Left ventricle myocardium superior (tissue), 1 donor: ENCODE measurements at places on chromosomes 2 and 18. TPM values are rescaled to one million over a fixed set of nuclear protein-coding genes. Genes with fewer than 3 reads are reported as not detected.

GRCh38 chr2:79189465-79189864, 29.9 kb upstream of the REG3A start:
- no peak for DNase-seq

DNA sequence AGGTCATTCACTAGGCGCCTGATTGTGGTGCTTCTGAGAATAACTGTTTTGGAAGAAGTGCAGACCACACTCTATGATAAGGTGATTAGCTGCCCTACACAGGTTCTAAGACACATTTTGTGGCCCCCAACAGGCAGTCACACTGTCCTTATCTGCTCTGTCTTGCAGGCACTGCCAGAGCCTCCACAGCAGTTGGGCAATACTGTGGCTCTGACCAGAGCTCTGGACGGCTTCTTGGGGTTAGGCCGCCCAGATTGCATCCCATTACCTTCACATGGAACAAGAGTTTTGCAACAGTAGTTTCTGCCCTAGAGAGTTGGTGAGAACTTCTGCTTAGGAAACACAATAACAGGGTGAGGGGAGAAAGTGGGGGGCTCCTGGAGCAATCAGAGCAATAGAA, 22.7 kb downstream of the RUFY4 start:
- DNase-seq = no peak

ZNF385B gene
- 4.1 TPM for total RNA-seq

CD226 gene
- 0.92 TPM for total RNA-seq

- peak; percentile 35 for DNase-seq
Observed at GRCh38 chr2:18445433-18446320, 114.8 kb downstream of the RDH14 start.

DNA sequence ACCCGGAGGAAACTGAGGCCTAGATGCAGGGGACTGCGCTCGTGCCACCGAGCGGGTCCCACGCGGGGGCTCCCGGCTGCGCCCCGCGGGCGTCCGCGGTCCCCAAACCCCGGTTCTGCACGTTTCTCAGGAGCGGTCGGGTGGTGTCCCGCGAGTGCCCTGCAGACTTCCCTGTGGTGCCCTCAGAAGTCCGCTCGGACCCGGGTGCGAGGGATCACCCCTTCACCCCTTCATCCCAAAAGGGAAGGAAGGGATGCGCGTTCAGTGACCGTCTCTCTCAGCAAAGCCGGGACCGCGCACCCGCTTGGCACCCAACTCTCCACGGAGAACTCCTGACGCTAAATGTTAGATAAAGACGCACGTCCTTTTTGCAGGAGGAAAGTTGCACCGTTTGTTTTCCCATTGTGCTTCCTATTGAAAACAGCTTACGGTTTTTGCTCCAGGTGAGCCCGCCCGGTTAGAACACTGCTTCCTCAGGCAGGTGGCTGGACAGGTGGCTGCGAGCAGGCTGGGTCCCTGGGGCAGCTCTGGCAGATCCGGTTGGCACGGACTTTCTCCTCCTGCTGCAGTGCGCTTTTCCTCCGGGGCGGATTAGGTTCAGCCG, 779 bp downstream of the DGKD start:
- DNase-seq = peak; percentile 48

- DNase-seq = no peak
Observed at GRCh38 chr2:62112179-62112578, 83.7 kb upstream of the B3GNT2 start.

C2orf78 gene
- not detected for total RNA-seq
